CD4-positive, CD25-positive, alpha-beta regulatory T cell (primary cell): ENCODE measurements at places on chromosomes 2 and 18.

DNA sequence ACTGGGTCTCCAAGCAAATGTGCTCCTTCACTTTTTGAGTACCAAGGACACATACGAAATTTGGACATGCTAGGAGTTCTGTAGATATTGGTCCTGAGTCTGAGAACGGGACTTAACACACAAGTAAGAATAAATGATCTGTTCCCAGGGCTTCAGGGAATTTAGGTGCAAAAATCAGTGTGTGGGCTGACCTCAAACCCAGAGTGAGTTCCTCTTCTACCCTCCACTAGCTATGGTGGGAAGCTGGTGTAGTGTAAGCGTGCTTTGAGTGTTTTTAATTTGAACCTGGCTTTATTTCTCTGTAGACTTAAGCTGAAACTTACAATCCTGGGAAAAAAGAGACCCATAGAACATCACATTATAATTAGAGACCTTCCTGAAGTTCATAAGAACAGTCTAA is 50.5 kb downstream of the MYO3B start:
- DNase-seq: no peak

DNA sequence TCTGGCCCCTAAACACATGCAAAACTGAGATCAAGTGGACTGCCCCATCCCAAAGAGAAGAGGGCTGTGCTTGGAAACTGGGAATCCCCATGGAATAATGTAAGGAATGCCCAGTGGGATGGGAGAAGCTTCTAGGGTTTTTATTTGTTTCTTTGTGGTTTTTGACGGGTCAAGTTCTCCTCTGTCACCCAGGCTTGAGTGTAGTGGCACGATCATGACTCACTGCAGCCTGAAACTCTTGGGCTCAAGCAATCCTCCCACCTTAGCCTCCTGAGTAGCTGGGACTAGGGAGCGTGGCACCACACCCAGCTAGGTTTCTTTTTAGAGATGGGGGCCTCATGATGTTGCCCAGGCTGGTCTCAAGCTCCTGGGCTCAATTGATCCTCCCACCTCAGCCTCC is 101.7 kb upstream of the ZSWIM2 start:
- DNase-seq: no peak

GRCh38 chr18:52409727-52410126 is 69.7 kb downstream of the DCC start:
- no peak for DNase-seq

GRCh38 chr2:214244847-214245246 is 166.0 kb upstream of the VWC2L start:
- DNase-seq: no peak

GRCh38 chr2:225670111-225670974 is 270.8 kb downstream of the NYAP2 start:
- no peak for DNase-seq

GRCh38 chr2:25473758-25474340 is 132.1 kb upstream of the DNMT3A start:
- no peak for DNase-seq

DNA sequence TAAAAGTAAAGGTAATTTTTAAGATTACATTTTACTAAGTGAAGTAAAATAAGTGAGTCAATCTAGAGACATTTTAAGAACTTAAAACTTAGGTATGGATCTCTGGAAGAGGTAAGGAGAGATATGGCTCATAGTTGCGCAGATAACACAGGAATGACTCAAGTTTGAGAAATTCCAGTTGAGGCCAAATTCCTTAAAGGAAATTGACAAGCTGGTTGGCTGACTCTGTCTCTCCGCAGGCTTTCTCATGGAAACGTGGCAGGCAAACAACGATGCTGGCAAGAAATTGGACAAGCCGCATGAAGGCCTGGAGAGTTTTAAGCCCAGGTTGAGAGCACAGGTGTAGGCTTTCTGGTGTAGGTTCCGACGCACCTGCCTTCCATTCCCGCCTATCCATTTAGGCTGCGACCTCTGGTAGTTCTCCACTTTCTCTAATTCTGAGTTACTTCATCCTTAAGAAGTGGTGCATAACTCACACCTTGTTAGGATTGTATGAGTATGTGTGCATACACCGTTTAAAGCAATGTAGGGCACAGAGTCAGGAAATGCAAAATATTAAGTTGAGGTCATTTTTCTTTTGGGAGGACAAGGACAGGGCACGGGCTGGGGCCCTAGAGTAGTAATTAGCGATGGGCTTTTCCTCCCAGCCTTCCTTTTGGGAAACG is 589 bp upstream of the DAW1 start:
- no peak for DNase-seq

GRCh38 chr2:171271971-171272436 is 111.3 kb upstream of the TLK1 start:
- no peak for DNase-seq

GRCh38 chr2:160910681-160911080 is 249.5 kb upstream of the TANK start:
- DNase-seq: no peak

GRCh38 chr18:9849407-9850283 is 36.1 kb upstream of the TXNDC2 start:
- DNase-seq: no peak
